CD14-positive monocyte (primary cell): ENCODE measurements at places on chromosomes 4 and X. TPM values are rescaled to one million over a fixed set of nuclear protein-coding genes. Genes with fewer than 3 reads are reported as not detected.

Gene F8A2
- polyA plus RNA-seq, result not detected in 2 replicates

DNA sequence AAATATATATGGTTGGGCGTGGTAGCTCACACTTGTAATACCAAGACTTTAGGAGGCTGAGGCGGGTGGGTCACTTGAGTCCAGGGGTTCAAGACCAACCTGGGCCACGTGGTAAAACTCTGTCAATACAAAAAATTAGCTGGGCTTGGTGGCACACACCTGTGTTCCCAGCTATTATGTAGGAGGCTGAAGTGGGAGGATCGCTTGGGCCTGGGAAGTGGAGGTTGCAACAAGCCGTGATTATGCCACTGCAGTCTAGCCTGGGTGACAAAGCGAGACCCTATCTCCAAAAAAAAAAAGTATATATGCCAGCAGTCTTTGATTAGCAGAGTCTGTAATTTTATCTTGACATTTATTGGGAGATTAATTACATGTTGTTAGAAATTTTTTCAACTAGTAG, 8.7 kb downstream of the EIF2S3 start:
- no peak for DNase-seq

Gene MAP7D2
- polyA plus RNA-seq, result not detected

GRCh38 chrX:1595711-1596060, 4.3 kb downstream of the AKAP17A start:
- no peak for DNase-seq

Gene PDCL2
- not detected for polyA plus RNA-seq

DNA sequence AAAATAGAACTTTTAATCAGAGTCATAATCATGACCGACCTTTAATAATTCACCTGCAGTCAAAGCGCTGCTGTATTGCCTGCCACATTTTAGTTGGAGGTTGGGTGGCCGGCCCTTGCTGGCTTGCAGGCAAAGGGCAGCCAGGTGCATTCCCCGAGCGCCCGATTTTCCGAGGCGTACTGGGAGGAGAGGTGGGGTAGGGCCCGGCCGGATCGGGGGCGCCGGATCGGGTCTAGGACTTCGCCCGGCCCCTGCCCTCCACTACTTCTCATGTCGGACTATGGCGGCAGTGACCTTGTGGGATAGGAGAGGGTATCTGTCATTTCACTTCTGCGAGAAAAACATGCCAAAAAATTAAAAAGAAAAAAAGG, 2.5 kb upstream of the RS1 start:
- DNase-seq, result no peak

DNA sequence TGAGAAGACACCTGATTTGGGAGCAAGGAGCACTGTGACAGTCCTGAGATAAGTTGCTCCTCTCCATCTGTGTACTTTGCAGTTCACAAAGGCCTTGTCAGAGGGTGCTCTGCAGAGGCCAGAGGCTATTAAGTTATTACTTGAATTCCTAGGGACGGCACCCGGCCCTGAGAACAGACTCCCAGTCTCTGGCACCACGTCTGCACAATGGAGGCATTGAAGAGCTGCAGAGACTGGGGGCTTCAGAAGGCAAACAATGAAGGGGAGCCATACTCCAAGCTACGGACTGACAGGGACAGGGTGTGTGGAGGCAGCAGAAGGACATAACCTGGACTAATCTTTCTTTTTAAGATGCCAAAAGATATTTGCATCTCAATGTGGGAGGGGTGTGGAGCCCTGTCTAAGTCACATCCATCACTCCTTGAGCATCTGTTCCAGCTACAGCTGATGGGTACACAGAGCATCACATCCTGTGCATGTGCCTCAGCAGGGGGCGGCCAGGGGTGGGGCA, 11.5 kb downstream of the RASGEF1B start:
- no peak for DNase-seq

DNA sequence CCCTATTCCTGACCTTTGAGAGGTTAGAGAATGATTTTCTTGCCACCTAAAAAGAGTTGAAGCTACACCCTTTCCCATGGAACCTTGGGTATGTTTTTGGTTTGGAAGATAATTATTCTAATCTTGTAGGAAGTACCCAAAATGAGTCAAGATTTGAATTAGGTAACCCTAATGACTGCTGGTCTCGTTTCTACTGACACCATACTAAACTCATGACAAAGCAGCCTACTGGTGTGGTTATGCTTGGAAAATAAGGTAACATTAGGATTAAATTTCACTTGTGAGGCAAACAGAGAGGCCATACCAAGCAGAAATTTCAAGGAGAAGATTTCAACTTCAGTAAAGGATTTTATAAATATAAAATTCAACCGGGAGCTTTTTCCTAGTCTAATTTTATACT, 107.9 kb downstream of the FBXW7 start:
- peak; percentile 21 for DNase-seq

Gene SASH3
- 179 TPM for polyA plus RNA-seq

- no peak for DNase-seq
Observed at GRCh38 chrX:121120690-121121605, 73.5 kb downstream of the GLUD2 start.

- DNase-seq, result no peak
Observed at GRCh38 chr4:57131849-57132742, 21.9 kb upstream of the IGFBP7 start.

- DNase-seq, result no peak
Observed at GRCh38 chrX:134761788-134762187, 103.5 kb upstream of the PLAC1 start.
